NCI-H1105 (cell line): ENCODE measurements at places on chromosomes 2 and 18.

GRCh38 chr18:55228191-55228590, 268.9 kb upstream of the CCDC68 start:
- no peak for DNase-seq

DNA sequence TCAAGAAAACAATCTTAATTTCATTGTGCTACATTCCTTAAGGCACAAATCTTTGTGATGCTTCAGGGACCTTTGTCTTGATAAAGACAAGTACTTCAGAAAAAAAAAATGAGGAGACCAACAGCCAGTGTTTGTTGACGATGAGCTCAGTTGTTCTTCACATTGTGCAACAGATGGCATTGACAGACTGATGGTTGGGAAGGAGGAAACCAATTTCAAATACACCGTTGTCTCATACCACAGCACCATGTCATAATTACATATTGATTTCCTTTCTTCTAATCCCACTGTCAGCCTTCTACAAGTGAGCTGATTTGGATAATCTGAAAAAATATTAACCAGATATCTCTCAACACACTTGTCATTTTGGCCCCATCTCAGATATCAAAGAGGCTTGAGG, 53.7 kb upstream of the GRB14 start:
- DNase-seq: no peak

DNA sequence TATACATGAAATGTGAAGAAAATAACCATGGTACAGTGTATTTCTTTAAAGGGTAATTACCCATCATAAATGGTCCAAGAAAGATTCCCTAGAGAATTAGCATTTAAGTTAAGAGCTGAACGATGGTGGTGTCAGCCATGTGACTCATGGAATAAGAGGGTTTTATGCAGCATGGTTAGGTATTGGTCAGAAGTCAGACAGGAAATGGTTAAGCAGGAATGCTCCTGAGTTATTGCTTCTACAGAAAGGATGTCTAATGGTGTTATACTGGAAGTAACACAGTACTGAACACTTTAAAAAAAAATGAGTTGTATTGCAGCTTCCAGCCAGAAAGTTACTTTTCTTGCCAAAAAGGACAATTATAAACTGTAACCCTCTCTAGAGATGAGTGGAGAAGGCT, 72.7 kb upstream of the UBE2E3 start:
- DNase-seq: no peak

GRCh38 chr18:8942021-8942908, 160.2 kb upstream of the NDUFV2 start:
- no peak for DNase-seq

GRCh38 chr2:63268946-63269345, 218.3 kb downstream of the OTX1 start:
- DNase-seq: no peak

DNA sequence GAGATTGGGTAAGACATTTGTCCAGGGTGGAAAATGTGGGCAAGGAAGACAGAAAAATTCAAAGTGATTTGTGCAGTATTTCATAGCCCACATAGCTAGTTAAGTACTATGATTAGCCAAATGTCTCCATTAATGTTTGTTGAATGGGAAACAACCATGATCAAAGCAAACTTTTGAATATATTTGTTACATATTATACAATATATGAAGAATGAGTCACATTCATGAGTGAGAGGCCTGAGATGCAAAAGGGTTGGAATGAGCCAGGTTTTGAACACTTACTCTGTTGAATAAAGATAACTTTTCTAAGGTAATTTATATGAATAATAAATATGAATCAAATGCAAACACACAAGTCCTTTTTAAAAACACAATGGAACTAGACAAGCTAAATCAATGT, 984.5 kb upstream of the CDH2 start:
- no peak for DNase-seq

DNA sequence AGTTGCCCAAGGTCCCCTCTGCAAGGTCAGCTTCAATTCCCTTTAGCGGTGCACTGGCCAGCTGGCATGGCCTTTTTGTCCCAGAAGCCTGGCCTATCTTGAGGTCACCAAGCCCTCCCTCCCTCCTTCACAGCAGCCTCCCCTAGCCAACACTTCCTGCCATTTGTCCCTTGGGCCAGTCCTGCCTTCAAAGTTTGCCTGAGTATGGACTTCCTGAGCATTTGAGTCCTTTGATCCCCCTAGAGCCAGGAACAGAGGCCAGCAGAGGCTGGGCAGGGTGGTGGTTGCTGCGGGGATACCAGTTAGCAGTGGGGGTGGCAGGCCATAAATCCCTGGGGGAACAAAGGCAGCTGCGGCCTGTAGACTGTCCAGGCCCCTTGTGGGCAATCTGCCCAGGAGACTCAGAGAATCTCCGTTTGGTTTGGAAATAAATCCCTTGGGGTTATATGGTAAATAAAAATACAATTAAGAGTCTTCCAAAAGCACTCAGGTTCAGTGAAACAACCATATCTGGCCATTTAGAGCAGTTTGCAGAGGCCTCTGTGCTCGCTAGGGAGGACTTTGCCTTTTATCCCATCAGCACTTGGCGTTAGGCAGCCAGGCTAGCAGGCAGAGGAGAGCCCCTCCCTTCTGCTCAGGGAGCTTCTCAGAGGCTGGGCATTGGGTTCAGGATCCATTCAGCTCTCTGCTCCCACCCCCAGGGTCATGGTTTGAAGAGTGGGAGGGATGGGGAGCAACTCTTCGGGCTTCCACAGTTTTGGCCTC, 3.1 kb upstream of the HES6 start:
- DNase-seq: peak; percentile 60

DNA sequence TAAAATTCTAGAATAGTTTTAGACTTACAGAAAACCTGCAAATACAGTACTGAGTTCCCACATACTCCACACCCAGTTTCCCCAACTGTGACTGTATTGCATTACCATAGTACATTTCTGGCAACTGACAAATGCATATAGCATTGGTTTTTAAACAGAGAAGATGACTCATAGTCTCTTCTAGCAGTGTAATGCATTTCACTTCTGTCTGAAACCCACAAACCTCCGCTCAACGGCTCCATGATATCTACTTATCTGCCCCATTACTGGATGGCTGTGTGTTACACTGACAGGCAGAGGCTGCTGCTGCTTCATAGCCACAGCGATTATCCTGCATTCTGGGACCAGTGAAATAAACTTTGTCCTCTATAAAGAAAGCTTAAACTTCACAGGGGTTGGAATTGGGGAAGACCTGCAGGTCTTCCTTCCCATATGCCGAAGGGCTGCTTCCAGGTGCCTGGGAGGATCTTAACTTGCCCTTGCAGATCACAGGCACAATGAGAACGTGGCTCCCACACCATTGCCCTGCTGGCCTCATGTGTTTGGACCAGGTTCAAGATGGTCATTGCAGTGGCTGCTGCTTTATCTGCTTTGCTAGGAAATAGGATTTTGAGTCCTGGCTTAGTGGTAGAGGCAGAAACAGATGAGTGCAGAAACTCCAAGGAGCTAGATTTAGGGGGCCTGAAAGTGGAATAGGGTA, 742.6 kb upstream of the HS6ST1 start:
- no peak for DNase-seq

DNA sequence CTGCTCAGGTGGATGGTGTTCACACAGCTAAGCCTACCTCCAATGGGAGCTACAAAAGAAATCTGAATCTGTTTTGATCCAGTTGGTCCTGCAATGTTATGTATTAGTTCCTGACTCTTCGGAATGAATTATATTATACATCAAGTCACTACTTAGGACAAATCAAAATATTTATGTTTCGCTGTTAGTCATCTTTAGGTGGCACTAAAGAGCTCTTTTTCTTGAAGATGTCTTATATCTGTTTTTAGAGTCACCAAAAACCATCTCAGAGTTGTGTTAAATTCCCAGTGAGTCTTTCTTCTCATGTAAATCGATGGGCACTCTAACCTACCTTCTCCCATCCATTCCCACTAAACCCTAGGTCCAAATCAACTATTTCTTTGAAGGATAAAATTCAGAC, 2.2 kb downstream of the DNER start:
- DNase-seq: no peak
